ENCODE measurements at places on chromosomes 12 and 14.
A peak's percentile ranks its signal among the peaks of the same experiment; 100 is the strongest.

- peak; percentile 70 for DNase-seq
Observed at GRCh38 chr14:21087294-21088091, 11.0 kb downstream of the ZNF219 start.

GRCh38 chr12:73262788-73263381 is 990.7 kb downstream of the TRHDE start:
- DNase-seq, result no peak

- no peak for DNase-seq
Observed at GRCh38 chr12:6765048-6765633, 1.0 kb upstream of the PTMS start.

DNA sequence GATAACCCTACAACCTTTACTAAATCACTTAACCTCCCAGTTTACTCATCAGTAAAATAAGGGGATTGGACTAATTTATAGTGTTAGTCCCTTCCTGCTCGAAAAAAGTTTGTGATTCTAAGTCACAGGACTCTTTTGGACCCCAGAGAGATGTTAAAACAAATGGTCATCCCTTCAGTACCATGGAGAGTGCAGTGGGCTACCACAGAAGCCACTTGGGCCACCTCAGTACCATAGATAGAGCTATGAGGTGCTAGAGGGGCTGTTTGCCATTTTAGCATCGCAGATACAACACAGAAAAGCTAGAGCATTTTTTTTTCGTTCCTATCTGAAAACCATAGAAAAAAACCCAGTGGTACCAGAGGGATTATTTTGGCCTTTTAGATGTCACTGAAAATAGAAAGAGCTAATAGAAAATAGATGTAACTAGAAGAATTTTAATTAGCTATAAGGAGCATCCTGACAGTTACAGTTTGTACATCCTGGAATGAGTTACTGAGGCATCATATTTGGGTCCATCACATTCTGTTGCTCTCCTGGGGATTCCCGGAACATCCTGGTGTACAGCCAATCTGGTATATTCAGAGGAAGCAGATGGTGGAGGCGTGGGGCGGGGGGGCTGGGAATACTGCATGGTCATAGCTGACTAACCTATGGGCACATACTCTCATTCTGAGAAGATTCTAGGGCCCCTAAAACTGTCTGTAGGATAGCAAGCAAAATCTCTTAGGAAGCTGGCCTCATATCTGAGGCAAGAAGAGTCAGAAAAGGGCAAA is 2.8 kb downstream of the ZNF219 start:
- DNase-seq, result peak; percentile 39

GRCh38 chr14:39275395-39275794 is 41.7 kb downstream of the MIA2 start:
- DNase-seq, result no peak

- no peak for DNase-seq
Observed at GRCh38 chr12:124532331-124532750, 35.1 kb downstream of the NCOR2 start.

GRCh38 chr14:90213099-90213748 is 43.1 kb upstream of the PSMC1 start:
- DNase-seq, result no peak

DNA sequence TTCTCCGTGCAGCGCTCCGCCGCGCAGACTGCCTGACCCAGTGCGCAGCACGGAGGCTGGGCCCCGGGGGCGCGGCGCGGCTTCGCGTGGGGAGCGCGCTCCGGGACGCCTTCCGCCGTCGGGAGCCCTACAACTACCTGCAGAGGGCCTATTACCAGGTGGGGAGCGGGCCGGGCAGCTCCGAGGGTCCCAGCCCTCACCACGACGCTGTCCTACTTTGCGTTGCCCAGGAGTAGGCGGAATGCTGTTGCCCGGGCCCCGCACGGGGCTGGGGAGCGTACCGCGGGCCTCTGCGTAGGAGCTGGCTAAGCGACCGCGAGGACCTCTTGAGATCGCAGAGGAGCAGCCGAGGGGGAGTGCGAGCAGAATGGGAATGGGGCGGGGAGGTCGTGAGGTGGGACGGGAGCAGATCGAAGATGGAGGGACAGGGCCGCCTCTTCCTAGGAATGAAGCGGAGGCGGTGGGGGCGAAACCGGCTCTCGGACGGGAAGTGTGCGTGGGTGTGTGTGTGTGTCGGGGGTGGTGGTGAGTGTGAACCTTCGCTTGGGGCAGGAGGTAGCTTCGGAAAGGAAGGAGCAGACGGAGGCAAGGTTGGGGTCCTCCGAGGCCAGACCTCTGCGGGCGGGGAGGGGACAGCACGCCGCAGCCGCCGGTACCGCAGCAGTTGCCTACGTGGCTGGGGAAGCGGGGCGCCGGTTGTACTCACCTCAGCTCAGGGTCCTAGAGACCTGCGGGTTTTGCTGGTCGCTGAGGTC is 751 bp downstream of the P3H3 start:
- DNase-seq, result peak; percentile 27

DNA sequence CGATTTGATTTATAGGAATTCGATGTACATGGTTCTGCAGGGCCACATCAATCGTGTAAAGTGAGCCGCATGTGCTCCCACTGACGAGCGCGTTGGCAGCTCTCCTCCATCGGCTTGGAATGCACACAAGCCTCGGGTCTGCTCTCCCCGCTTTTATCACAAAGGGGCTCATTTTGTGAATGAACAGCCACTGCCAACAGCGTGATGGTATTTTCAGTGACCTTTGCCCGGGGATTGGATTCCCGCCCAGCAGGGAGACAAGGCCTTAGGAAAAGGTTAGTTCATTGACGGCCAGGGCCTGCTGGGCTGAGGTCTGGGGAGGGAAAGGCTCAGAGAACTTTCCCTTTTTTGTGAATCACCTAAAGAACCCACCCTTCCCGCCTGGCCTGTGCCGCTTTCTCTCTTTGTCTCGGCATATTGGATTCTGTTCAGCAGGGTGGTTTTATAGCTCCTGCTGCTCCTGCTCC is 232.1 kb downstream of the MSRB3 start:
- DNase-seq, result peak; percentile 75

DNA sequence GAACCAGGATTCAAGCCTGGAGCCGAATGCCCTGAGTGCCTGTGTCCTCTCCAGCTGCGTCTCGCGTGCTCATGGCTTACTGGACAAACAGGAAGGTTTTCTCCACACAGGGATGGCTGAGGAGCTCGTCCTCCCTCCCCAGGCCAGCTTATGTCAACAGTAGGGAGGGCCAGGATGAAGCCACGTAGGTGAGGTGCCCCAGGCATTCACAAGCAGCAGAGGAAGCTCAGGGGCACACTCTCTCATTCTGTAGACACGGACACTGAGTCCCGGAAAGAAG is 49.3 kb downstream of the TRPV4 start:
- no peak for DNase-seq

GRCh38 chr14:103066399-103066798 is 9.1 kb upstream of the CDC42BPB start:
- DNase-seq, result no peak

DNA sequence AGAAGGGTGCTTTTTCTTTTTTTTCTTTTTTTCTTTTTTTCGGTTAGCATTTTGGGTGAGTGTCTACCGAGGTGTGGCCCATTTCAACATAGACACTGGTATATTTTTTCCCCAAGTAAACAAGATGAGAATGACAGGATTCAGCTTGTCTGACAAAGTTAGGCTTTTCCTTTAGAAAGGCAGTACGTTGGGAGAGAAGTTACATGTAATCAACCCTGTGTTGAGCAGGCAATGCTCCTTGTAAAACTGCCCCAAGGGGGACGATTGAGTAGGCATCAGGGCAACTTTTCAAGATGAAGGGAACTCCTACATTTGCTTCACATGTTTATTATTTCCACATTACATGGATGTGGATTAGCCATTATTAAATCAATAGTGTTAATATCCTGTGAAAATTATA is 1.7 kb downstream of the EMP1 start:
- DNase-seq, result no peak

- DNase-seq, result no peak
Observed at GRCh38 chr12:105812366-105812765, 326.4 kb downstream of the NUAK1 start.

GRCh38 chr14:32934073-32934880 is 4.4 kb upstream of the NPAS3 start:
- DNase-seq, result peak; percentile 55

DNA sequence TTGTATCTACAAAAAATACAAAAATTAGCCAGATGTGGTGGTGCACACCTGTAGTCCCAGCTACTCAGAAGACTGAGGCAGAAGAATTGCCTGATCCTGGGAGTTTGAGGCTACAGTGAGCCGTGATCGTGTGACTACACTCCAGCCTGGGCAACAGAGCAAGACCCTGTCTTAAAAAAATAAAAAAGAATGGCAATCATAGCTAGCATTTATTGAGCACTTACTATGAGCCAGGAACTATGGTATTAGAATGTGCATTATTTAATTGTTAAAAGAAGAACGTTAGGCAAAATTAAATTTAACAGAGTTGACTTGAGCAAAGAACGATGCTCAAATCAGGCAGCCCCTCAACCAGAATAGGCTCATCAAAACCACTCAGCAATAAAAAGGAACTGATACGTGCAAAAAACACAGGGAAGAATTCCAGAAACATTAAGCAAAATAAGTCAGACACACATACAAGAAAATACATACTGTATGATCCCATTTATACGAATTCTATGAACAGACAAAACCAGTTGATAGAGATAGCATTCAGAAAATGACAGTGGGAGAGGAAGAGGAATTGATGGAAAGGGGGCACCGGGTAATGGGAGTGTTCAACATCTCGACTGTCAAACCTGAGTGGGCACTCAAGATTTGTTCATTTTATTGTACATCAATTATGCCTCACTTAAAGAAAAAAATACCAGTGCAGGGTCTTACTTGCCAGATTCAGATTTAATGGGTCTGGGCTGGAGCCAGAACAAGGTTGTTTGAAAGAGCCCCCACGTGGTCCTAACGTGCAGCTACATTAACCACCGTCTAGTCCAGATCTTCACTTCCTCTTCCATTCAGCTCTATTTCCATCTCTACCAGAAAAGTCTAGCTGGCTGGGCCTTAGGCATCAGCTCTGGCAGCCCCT is 8.0 kb downstream of the SCNN1A start:
- DNase-seq, result no peak

DNA sequence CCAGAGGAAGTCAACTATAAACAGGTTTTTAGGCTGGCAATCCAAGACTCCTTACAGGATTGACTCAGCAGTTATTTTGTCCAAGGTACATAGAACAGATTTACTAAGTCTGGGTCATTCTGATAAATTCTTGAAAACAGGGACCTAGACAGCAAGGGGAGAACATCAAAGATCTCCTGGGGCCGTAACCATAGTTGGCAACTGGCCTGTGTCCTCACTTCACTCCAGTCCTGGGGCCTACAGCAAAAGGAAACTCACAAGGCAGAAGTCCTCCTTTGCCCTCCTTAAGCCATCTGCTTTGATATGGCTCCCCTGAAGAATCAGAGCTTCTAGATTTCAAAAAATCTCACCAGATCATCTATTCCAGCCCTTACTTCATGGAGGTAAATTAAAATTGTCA is 207.2 kb upstream of the IGF1 start:
- DNase-seq, result no peak

- DNase-seq, result no peak
Observed at GRCh38 chr12:112891093-112892024, 15.4 kb upstream of the OAS1 start.

- no peak for DNase-seq
Observed at GRCh38 chr14:95039993-95040348, 117.4 kb downstream of the DICER1 start.

DNA sequence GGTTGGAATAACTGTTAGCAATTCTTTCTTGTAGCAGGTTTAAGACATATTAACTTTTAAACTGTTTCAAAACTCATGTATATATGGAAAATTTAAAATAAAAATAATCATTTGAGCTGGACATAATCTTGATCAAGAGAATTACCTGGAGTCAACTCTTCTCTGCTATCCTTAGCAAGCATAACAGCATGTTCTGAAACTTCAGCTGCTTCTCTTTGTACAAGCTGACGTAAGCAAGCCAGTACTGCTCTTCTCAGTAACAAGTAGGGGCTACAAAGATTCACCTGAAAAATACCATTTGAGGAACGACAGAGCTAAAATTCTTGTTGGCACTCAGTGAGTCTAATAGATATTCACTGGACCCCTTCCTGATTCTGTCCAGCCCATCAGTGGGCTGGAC is 83.0 kb downstream of the HEATR5A start:
- DNase-seq, result no peak

DNA sequence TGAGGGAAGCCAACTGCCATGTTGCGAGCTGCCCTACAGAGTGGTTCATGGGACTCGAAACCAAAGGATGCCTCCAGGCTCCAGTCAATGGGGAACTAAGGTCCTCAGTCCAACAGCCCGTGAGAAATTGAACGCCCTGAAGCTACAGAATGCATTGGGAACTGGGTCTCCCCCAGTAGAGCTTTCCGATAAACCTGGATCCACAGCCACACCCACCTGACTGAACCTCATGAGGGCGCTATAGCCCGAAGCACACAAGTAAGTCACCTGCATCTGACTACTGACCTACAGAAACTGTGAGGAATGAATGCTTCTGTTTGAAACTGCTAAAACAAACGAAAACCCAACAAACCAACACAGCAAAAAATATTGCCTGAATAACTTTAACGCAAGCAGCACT is 1297.7 kb downstream of the AACS start:
- no peak for DNase-seq

GRCh38 chr12:20270557-20270956 is 97.8 kb upstream of the PDE3A start:
- no peak for DNase-seq

DNA sequence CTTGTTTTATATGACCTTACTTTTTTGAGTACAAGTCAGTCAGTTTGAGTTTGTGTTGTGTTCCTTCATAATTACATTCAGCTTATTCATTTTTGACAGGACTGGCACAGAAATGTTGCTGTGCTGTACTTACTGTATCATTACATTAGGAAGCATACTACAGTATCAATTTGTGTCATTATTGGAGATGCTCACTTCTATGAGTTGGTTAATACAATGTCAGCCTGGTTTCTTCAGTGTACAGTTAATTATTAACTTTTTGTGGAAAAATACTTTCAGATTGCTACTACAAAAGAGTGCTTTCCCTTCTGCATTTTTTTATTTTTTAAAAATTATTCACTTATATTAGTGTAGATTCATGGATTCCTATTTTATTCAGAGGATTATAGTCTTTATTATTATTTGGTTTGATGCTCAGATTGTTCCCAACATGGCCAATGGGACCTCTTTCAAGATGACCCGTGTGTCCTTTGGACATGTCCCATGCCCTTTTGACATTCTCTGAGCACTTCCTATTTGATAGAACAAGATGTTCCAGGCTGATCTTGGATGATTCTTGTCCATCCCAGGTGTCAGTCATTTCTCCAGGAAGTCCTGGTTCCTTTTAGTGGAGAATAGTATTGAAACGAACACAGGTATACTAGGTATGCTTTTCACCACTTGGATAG is 66.6 kb downstream of the MON2 start:
- DNase-seq, result no peak

GRCh38 chr14:57785058-57785457 is 80.8 kb downstream of the SLC35F4 start:
- DNase-seq, result no peak
